Right ventricle myocardium superior (tissue), 1 donor: ENCODE measurements at places on chromosomes 16 and 17. TPM values are rescaled to one million over a fixed set of nuclear protein-coding genes. Genes with fewer than 3 reads are reported as not detected.
A peak's percentile ranks its signal among the peaks of the same experiment; 100 is the strongest.

DNA sequence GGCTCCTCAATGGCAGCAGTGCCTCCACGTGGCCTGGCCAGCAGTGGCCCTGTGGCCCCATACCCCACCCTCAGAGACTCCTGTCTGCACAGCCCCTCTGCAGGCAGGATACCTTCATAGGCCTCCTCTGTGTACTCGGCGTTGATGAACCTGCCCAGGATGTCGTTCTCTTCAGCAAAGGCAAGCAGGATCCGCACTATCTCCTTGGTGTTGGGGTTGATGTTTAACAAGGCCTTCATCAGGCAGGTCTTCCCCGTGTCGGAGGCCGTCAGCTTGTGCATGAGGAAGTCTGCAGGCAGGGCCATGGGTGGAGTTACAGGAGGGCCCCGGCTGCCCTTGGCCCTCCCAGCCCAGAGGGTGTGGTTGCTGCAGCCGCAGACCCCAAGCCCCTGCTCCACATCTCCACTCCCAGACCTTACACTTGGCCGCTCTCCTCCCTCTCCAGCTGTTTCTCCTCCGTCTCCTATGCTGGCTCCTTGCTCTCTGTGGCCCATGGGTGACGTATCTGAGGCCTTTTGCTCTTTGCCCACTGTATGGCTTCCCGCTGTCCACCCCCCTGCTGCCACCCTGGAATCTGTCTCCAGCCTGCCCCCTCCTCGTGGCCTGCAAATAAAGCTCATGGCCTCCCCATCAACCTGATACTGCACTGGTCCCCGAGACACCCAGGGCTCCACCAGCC lies 15.1 kb downstream of the TRPV3 start:
- peak; percentile 31 for DNase-seq

DNA sequence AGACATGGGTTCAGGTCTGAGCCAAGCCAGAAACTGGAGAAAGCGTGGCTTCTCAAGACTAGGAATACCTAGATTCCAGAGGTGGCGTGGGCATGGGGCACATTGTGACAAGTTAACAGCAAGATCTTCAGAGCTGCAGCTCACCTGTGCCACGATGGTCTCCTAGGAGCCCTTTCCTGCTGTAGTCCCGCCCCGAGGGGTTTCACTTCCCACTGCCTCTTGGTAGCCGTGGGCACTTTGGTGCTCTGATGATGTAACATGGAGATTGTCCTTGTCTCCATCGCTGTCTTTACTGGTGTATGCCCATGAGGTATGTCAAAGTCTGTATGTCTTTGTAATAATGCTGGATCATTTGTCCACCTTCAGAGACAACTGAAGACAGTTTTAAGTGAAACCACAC lies 89.7 kb downstream of the WWOX start:
- no peak for DNase-seq

DNA sequence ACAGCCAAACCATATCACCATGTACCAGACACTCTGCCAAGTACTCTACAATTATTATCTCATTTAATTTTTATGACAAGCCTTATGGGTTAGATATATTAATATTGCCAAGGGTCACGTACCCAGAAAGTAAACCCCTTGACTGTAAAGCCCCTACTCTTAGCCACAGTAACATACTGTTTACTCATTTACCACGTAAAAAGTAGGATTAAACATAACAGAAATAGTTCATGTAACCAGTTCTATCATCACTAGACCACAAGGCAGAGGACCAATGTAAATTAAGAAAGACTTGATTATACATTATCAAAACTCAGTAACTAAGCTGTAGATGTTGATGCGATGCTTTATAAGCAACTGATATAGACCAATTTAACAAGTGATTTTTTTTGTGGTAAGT lies 101.5 kb upstream of the CNTNAP4 start:
- no peak for DNase-seq

GRCh38 chr17:68185820-68186219 lies 62.0 kb upstream of the AMZ2 start:
- no peak for DNase-seq

IRX5 gene
- 11.6 TPM for total RNA-seq

DNA sequence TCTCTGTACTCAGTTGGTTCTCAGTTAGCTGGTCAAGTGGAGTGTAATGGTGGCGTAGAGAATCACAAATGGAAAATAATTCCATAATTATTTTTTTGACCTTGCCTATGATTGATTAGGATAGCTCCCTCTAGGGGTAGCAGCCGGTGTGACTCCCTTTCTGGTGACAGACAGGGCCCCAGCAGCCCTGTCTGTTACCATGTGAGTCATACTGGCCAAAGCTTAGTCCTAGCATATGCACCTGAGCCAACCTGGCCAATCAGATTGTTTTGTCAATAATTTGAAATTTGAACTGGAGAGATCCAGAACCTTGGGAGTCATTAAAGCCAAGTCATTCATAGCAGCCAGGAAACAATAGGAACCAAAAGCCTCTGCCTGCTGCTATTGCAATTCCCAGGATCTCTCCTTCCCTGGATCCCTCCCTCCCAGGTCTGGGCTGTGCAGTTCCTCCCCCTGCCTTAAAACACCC lies 5.6 kb downstream of the PNPO start:
- peak; percentile 74 for DNase-seq
